ENCODE measurements at places on chromosomes 2 and 18.

- no peak for DNase-seq
These were observed 3.2 kb upstream of the TTC39C start for GRCh38 chr18:24011123-24011917.

- no peak for DNase-seq
These were observed 199.6 kb downstream of the HRH4 start for GRCh38 chr18:24659827-24660720.

GRCh38 chr2:200751786-200752185, 59.9 kb upstream of the BZW1 start:
- DNase-seq = no peak

GRCh38 chr2:29262681-29263260, 147.6 kb downstream of the CLIP4 start:
- DNase-seq = no peak

DNA sequence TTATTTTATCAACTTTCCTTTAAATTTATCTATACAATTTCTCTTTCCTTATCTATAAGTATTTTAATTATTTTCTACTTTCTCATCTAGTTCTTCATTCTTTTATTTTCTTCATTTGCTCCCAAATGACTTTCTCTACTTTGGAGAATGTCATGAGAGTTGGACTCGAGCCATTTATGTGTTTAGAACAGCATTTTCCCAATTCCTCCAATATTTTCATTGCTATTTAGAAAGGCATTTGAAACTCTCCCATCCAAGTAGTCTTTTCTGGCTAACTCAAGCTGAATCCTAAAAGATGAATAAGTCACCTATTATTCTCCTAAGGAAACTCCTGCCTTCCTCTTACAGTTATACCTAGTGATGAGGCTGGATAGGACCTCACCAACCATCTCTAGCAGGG, 15.8 kb upstream of the FEZ2 start:
- no peak for DNase-seq

GRCh38 chr2:190891372-190891771, 10.8 kb downstream of the GLS start:
- no peak for DNase-seq

DNA sequence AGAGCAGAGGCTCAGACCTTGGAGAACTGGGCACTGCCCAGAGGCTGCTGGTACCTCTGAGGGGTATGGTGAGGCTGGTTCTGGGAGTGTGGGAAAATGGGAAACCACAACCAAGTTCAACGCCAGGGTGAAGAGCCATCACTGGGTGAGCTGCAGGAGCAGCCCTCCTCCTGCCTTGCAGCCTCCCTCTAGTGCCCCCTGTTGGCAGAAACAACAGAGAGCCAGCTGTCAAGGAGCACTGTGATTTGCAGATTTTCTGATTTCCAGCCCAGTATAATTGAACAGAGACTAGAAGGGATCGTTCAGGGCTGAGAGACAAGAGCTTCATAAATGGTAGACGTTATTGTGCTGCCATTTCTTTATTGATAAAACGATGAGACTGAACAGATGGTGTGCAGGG, 50.5 kb downstream of the MAPK4 start:
- DNase-seq = no peak

DNA sequence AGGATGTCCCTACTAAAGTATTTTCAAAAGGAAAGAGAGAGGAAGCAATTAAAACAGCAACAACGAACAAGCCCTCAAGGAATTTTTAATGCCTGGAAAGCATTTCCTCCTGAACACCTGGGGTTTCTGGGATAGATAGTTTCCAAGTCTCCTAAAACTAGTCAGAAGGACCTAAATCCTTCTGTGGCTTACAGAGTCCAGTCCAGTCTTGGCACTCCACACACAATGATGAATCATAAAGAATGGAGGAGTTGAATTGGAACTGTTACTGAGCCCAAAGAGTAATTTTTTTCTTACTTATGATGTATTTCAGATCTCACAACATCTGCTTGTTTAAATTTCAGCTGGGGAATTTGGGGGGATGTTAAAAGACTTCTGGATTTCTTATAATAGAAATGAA, 144.6 kb upstream of the SETBP1 start:
- peak; percentile 33 for DNase-seq

- DNase-seq = peak; percentile 59
These were observed 14.7 kb downstream of the NIFK start for GRCh38 chr2:121721926-121722325.

DNA sequence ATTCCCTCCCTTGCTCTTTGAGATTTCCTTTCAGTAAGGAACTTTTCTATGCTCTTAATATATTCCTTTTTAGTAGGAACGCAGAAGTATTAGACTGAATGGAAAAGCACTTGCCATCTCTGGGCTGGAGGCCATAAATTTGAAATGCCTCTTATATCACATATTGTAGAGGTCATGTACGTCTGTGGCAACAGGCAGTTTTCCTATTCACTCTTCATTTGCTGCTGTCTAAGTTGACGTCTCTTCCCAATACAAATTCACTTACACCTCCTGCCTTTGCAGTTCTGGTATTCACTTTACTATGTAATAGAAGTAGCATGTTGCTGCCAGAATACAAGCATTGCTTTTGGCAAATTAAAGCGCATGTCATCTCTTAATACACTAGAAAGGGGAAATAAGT, 34.7 kb downstream of the MGAT4A start:
- no peak for DNase-seq

DNA sequence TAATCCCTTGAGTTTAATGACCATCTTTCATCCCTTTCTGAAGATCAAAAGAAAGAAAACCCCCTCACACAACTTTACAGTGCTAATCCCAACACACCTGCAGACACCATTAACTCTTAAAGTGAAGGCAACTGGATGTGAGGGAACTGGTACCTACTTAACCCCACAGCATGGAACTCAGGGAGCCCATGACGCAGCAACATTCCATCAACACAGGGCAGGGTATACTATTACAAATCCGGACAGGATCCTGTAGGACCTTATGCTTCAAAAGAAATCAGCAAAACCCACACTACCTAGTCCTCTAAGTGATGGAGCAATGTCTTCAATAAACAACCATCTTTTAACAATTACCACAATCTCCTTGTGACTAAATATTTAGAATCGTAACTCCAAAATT, 78.6 kb downstream of the FARSB start:
- no peak for DNase-seq

GRCh38 chr2:226274143-226274542, 525.5 kb downstream of the IRS1 start:
- no peak for DNase-seq

DNA sequence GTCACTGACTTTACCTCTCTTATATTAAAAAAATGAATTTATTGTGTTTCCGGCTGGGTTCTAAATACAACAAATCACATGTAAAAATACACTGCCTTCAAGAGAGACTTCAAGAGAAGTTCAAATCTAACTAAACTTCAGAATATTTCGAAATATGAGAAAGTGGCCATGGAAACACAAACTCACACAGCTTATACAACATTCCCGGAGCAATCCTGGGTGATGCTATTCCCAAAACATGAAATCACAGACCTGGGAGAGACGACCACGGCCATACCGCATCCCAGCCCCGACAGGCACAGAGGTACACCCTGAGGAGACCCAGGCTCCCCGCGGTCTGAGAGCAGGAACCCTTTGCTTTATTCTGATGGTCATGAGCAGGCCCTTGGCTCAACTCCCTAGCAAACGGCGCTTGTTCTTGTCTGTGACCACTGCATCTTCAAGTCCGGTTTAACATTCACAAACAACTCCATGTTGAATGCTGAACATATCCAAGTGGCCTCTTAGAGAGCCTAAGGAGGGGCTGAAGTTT, 185.4 kb upstream of the REV1 start:
- DNase-seq = no peak

DNA sequence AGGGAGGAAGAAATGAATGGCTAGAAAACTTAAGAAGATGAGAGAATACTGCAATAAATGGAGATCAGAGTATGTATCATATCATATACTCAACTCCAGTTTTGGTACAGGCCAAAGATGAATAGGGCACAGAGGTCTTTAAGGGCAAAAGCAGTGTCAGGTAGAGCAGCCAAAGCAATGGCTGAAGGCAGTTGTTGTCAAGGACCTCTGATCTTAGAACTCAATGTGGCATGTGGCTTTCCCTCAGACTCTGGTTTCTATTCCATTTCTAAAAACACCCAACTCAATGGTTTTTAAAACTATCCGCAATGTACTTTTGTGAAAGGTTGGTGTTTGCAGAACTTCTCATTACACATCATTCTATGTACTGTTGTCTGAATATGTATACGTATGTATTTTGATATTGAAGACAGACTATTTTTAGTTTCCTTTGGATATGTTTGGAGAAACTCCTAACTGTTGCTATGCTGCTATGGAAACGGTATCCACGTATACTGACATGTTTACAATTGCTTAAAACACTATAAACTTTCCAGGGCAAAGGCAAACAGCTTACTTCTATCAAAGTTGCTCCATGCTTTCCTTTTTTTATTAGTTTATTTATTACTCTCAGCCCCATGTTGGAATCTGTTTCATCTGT, 58.1 kb upstream of the PELI1 start:
- DNase-seq = no peak

- no peak for DNase-seq
These were observed 27.3 kb downstream of the DGKD start for GRCh38 chr2:233381638-233381995.

- no peak for DNase-seq
These were observed 198.4 kb downstream of the BABAM2 start for GRCh38 chr2:28088970-28089369.

DNA sequence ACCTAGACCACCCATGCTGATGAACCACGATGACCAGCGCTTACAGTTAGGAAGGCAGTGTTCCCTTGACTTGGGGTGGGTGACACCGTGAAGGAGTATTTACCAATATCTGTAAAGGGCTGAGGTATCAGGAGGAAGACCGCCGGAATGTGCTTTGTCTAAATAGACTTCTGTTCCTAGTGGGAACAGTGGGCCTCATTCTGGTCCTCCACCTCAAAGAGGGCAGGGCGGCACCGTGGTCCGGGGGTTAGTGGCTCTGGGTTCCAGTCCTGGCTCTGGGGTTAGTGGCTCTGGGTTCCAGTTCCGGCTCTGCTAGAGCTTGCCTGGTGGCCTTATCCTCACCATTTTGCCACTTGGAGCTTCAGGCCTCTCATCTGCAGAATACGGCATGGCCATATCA, 91.6 kb upstream of the SMAD2 start:
- no peak for DNase-seq

DNA sequence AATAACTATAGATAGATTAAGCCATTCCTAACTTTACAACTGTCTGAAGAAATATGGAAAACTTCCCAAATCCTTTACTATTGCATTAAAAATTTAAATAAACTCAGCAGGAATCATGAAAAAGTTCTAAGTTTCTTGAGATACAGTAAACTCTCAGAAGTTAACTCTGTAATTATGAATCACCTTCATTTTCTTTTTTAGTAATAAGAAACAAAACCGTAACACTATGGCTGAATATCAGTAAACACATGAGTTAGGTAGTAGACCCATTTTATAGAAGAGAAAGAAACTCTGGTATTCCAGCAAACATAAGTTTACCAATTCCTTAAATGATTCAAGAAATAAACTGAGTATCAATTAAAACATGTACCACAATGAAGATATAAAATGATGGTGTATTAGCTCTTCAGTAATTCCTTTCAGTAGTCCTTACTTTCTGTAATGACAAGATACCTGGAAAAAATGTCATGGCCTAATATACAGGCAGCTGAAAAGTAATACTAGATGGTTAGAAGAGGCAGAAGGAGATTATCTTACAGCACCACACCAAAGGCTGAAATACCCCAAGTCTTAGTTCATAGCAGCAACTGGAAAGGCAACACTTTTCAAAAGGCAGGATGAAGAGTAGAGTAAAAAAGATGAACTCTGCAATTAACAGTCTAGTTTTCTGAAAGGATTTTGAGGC, 11.5 kb downstream of the TRIP12 start:
- no peak for DNase-seq

GRCh38 chr18:44681076-44681970, 635 bp downstream of the SETBP1 start:
- DNase-seq = no peak

- no peak for DNase-seq
These were observed 17.6 kb downstream of the PRKCE start for GRCh38 chr2:45669032-45669486.

- peak; percentile 10 for DNase-seq
These were observed 629 bp downstream of the PRELID3A start for GRCh38 chr18:12408247-12408869.

GRCh38 chr2:192029089-192029488, 165.6 kb downstream of the TMEFF2 start:
- peak; percentile 46 for DNase-seq

DNA sequence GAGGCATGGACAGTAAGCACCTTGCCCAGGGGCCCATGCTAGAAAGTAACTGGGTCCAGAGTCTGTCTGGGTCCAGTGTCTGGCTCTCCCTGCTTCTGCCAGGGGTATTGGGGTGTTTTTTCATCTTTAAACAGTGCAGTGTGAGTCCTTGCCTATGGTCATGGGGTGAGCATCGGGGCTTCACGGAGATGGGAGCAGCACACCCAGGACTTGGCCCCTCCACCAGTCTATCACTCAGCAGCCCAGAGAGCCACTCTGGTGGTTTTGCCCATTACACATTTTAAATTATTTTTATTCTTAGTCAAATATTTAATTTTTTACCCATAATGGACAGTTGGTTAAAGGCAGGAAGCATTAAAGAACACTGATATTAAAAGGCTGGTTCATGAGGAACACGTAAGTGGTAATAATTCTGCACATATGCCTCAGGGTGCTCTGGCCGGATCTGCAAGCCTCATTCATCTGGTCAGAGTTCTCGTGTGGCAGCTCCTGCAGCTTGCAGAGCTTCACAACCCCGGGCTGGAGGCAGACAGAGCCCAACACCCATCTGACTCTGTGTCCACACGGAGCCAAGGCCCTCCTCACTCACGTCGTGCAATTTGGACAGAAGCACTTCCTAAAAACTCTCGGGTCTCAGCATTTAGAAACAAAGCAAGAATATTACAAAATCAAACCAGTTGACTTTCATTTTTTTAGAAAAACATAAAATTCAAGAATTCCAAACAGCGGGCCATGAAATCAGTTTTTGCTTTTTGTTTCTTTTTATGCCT, 204.1 kb downstream of the CTIF start:
- no peak for DNase-seq

DNA sequence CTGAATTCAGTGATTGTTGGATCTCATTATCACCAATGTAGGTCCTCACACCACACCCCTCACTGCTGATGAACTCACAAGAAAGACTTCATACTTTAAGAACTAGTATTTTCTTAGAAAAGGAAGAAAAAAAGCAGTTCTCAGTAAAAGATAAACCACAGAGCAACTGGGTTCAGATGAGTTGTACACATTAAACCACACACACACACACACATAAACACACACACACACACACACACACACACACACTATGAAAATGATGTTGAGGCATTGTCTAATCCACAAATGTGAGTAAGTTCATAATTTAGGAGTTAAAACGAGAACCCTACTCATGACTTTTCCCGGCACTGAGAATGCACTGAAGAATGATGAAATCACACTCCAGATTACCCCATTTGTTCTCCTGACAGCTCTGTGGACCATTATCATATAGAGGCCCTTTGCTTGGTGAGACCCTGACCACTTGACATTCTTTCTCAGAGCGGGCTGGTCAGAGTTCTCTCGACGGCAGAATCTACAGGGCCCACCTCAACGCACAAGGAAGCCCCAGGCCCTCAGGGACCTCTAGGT, 106.2 kb downstream of the BCL2 start:
- no peak for DNase-seq

- DNase-seq = no peak
These were observed 594.0 kb upstream of the LINC00305 start for GRCh38 chr18:64742898-64743297.

GRCh38 chr2:33133454-33133952, 186.8 kb downstream of the LTBP1 start:
- no peak for DNase-seq

Data from ACHN (cell line).